ENCODE measurements at places on chromosomes 3 and 15.

DNA sequence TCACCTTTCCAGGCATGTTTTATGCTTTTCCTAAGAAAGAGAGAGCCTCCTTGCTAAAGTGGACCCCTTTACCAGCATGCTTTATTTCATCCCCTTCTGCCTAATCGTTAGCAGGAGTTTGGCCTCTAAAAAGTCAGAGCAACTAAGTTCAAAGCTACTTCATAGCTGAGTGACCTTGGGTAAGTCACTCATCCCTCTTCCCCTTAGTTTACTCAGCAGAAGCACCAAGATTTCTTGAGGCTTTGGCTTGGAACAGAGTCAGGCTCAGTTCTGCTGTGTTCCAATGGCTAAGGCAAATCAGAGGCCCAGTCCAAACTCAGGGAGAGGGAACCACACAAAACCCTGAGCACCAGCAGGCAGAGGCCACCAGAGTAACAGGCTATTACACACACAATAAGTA, 254.9 kb downstream of the TJP1 start:
- DNase-seq = no peak

DNA sequence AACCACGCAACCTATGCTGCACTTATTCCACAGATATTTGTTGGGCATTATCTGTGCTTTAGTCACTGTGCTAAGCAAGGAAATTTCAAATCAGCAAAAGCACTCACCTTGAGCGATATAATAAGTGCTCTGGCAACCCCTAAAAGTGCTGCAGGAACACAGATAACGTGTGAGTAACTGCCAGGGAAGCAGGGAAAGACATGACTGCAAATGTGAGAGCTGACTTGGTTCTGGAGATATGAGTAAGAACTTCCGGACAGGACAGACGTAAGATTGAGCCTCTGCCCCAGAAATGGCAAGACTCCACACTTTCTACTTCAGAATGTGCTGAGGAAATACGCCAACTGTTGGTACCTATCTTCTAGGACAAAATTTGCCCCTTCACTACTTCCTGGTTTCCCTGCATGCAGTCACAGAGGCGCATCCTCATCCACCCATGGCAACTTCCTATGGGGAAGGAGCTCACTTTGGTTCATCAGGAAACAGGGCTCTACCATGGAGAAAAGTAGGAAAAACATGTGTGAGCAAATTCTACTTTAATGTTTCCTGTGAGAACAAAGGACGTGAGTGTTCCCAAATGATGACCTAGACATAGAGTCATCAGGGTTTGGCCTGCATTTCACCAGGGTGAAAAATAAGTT, 41.7 kb downstream of the AQP9 start:
- DNase-seq = no peak

DNA sequence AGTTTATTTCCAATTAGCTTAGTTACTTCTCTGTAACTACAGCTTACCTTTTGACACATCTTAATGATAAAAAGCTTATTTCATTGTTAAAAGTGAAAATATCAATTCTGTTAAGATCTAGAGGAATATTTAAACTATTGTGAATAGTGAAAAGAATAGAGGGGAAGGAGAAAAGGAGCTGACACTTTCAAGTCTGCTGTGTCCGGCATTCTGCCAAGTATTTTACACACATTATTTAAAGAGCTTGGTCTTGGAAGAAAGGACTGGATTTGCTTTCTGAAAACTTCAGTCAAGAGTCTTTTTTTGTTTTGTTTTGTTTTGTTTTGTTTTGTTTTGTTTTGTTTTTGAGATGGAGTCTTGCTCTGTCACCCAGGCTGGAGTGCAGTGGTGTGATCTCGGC, 34.8 kb downstream of the CCDC80 start:
- DNase-seq = no peak

DNA sequence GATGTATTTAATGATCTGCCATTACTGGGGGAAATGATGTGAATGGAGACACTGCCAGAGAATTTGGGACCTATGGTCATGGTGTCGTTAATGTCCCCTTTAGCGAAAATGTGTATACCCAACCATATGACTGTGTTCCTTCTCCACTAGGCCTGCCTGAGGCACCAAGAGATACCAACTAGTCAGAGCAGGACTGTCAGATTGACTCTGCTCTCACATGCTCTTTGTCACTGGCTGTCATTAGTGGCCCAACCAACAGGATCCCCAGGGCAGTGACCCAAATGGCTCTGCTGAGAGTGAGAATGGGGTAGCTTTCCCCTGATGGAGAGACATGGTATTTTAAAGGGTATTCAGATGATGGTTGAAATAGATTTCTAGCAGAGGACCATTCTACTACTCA, 2.8 kb downstream of the TAGLN3 start:
- DNase-seq = no peak

DNA sequence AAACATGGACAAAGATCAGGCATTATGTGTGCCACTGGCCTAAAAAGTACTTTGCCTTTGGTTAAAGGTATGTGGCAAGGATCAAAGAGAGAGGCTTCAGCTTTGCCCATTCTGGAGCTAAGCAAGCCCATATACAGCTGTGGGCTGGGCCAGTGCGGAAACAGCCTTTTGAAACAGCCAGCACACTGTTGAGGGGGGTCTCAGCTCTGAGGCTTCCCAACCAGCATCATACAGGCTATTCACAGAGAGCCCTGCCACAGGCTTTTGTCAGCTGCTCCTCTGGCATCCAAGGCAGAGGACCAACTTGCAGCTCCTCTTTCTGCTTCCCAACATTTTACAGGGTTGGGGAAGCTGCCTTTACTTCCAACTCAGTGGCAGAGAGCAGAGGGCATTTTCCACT, 63.2 kb upstream of the FOXB1 start:
- DNase-seq = no peak

DNA sequence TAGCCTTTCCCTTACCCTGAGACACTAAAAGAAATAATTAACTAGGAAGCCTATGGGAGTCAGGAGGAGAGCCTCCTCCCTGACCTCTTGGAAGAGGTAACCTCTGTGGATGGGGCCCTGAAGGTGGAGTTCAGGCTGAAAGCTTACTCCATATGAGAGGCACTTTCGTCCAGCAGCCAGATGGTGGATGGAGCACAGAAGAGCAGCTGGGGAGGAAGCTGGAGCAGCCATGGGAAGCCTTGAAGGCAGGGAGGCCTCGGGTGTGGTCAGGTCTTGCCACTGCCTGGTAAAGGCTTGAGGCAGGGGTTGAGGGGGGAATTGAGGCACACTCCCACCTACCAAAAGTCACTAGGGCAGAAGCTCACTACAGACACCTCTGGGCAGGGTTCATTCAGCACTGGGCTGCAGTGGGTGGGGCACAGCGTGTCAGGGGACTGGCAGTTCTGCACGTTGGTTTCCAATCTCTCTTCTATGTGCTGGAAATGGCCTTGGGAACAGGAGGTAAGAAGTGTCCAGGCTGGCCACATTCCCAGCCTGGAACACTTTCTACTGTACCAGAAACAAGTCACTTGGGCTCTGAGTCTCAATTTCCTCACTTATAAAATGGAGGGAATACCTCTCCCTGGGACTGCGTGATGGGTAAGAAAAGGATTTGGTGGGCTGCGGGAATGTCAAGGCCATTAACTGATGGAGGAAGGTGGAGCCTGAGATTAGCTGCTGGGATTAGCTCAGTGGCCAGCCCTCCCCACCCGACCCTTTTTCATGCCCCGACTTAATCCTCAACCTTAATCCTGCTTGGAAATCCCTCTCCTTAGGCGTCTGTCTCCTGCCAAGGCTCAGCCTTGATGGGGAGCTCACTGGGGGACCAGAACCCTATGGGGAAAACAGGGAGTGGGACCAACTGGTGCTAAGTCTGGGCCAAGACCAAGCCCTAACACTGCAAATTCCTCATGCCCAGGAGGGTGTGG, 5.4 kb downstream of the PCBP4 start:
- DNase-seq = no peak

- DNase-seq = no peak
Observed at GRCh38 chr15:40525855-40526254, 39.0 kb downstream of the CCDC32 start.

- no peak for DNase-seq
Observed at GRCh38 chr15:34122771-34123183, 20.9 kb downstream of the PGBD4 start.

DNA sequence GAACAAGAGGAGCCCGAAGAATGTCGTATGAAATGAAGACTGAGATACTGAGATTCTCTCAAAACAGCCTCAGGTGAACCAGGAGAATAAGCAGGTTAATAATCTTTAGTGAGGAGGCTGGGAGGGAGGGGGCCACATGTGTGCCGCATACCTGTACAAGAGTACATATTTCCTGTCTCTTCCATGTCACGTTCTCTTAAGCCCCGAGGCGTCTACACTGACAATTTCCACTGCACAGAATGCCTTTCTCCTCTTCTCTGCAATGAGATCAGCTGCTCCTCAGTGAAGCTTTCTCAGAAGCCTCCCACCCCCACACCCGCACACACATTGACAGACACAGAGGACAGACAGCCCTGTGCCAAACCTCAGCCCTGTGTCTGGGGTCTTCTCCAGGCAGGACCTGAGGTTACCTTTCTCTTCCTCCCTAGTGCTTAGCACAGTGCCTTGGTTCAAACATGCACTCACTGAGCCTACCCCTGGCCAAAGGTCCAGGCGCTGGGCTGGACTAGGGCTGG, 55.4 kb downstream of the PDZRN3 start:
- DNase-seq = no peak

- no peak for DNase-seq
Observed at GRCh38 chr3:114538211-114538610, 244.4 kb downstream of the TIGIT start.

GRCh38 chr3:12659316-12660015, 4.5 kb downstream of the RAF1 start:
- no peak for DNase-seq

DNA sequence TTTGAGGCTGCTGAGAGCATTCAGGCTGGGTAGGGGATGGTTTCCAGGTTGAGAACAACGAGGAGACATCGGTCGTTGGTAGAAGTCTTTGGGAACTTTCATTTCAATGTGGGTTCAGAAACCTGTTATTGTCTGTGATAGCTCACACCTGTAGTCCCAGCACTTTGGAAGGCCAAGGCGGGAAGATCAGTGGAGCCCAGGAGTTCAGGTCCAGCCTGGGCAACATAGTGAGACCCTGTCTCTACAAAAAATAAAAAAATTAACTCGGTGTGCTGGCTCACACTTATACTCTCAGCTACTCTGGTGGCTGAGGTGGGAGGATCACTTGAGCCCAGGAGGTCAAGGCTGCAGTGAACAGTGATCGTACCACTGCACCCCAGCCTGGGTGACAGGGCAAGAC, 988 bp upstream of the RNF168 start:
- DNase-seq = no peak

GRCh38 chr3:178353006-178353694, 183.1 kb upstream of the KCNMB2 start:
- DNase-seq = no peak

DNA sequence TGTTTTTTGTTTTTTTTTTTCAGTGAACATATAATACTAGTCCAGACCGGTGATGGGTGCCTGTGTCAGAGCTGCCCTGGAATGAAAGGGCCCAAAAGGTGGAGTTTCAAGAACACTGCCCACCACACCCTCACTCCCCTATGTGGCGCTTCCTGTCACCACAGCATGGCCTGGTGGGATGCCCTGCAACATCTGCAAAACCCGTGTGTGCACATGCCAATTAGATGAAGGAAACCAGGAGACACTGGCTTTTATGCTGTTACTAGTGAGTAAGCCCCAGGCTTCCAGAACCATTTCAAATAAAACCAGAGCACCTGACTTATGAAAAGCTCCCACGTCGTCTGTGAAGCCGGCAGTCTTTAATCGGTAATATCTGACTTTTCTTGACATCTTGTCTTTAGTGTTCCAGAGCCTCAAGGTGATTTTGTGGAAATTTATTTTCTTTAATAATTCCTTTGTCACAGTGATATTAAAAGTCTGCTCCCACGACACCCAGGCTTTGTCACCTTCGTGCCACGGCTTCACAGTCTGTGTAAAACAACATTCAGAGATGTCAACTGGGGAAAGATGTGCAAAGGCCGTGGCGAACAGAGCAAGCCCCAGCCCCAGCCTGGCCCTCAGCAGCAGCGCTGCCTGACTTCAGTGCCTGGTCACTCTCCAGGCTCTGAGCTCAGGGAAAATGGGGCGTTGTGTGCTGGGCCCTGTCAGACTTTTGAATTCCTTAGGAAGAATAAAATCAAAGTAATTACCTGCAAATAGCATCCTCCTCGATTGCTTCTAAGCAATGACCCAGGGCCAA, 6.4 kb downstream of the CFAP92 start:
- no peak for DNase-seq

- no peak for DNase-seq
Observed at GRCh38 chr3:136624371-136624770, 127.8 kb downstream of the STAG1 start.

DNA sequence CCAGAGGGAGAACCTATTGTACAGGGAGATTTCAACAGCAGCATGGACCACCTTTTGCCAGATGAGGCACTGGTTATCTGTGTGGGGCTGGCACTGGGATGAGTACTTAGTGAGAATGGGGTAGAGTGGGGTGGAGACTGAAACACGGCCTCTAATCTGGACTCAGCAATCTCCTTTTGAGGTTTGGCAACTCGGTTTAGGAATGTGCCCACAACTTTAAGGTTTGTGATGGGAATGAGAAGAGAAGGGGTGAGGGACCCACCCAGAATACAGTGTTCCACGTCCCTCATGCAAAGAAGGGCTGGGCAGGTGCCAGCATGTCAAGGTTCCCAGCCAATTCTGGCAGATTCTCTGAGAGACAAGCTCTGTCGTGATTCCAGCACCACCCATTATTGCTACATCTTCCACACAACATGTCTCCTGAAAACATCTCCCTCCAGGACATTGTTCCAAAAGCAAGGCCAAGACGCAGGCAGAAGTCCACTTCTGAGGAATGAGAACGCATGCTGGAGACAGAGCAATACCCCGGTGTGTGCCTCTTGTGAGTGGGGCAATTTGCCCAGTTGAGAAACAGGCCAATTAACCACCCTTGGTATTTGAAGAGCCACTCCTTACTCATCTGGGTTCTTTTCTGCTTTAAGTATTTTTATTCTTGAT, 37.5 kb upstream of the CCR4 start:
- DNase-seq = no peak

DNA sequence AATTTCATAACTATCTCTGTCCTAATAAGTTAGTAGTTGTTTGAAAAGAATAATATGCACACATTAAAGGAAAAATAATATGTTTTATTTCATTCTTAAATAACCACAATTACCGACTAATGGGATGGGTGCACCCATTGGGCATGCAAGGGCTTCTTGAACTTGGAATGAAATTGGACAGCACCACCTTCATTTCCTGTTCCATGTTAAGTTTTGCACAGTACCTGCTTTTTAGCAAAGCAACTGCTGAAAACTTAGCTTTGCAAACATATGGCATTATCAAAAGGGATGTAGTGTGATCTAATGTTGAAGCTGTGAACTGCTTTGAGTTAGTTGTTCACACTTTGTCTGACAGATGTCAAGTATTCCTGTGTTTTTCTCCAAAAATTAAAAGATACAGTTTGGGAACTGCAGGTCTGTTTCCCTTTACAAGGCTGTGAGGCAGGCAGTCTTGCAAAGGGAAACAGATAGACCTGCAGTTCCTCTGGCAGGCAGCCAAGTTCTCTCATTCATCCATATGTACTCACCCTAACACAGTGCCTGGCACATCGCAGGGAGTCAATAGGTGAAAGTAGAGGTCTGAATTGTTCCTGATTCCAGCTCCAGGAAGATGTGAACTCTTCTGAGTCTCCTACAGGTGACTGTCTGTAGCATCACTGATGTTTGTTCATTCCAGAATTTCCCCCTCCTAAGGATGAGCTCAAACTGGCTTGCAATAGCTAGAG, 64.3 kb upstream of the GOLGA8B start:
- no peak for DNase-seq

- DNase-seq = no peak
Observed at GRCh38 chr15:101063212-101063611, 144.1 kb downstream of the LRRK1 start.

Measured in stimulated activated naive CD8-positive, alpha-beta T cell treated with anti-CD3 and anti-CD28 coated beads, Interleukin-15, Interleukin-2, amounts not matched to agents 100 U/mL and 50 U/mL, for 24 hours (primary cell).